ENCODE measurements at places on chromosomes 4 and X.
A peak's percentile ranks its signal among the peaks of the same experiment; 100 is the strongest.

- no peak for DNase-seq
Observed at GRCh38 chr4:38896940-38897339, 29.3 kb downstream of the FAM114A1 start.

- no peak for DNase-seq
Observed at GRCh38 chr4:122836941-122837340, 10.3 kb downstream of the FGF2 start.

DNA sequence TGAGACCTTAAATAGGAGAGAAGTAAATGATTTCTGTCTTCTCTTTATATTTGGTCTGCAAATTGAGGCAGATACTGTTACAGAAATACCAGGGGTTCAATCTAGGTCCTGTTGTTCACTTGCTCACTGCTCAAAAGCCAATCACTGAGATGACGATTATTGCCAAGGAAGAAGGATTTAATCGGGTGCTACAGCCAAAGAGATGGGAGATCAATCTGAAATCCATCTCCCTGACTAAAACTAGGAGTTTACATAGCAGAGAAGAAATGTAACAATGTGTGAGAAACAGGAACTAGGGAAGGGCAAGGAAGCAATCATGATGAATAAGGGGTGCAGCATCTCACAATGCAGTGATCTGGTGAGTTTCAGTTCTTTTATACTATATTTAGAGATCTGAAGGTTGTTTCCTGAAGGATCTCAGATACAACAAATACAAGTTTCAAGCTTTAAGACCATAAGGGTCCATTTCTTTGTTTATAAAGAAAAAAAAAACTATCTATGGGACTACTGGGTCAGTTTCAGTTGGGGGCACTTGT lies 117.9 kb upstream of the FAM9B start:
- DNase-seq = no peak

DNA sequence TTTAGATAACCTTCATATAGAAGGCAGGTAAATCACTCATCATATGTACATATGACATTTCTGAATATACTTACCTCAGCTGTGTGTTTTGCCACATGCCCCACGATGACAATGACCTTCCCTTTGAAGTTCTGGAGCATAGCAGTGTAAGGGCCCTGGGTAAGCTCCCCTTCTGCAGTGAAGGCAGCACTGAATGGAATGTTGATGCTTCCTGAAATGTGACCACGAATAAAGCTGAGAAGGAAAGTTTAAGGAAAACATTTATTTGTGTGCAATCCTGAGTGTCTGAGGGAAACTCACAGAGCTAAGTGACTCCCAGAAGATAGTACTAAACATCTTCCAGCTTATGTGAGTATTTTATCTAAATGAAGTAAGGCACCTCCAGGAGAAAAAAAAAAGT lies 200.1 kb downstream of the NPNT start:
- DNase-seq = no peak

GRCh38 chr4:8904666-8905065 lies 33.0 kb upstream of the HMX1 start:
- DNase-seq = no peak

- DNase-seq = peak; percentile 34
Observed at GRCh38 chrX:139933904-139934303, 1.1 kb upstream of the ATP11C start.

DNA sequence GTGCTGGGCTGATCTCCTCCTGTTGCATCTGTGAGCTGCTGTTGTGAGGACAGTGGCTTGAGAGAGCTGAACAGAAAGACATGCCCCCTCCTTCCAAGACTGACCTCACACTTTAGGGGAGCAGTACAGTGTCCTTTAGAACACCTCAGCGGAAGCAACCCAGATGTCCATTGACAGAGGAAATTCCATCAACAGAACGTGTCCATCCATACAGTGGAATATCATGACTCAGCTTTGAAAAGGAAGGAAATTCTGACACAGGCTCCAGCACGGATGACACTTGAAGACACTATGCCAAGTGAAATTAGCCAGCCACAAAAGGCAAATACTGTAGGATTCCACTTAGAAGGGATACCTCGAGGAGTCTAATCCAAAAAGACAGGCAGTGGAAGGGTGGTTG lies 103.5 kb downstream of the GPR143 start:
- no peak for DNase-seq

DNA sequence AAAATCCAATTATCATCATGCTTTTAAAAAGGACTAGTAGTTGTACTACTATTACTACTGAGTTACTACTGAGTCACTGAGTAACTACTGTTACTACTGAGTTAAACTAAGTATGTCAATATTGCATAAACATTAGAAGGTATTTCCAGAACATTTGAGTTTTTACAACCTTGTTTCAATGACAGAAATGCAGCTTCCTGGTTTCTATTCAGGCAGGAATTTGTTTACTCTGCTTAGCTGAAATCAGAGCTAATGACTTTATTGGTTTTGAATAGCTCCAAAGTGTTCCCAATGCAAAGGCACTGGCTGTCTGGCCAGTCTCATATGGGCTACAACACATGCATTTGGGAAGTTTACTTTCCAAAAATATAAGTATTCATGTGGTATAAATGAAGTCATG lies 12.0 kb downstream of the RPS6KA6 start:
- no peak for DNase-seq

DNA sequence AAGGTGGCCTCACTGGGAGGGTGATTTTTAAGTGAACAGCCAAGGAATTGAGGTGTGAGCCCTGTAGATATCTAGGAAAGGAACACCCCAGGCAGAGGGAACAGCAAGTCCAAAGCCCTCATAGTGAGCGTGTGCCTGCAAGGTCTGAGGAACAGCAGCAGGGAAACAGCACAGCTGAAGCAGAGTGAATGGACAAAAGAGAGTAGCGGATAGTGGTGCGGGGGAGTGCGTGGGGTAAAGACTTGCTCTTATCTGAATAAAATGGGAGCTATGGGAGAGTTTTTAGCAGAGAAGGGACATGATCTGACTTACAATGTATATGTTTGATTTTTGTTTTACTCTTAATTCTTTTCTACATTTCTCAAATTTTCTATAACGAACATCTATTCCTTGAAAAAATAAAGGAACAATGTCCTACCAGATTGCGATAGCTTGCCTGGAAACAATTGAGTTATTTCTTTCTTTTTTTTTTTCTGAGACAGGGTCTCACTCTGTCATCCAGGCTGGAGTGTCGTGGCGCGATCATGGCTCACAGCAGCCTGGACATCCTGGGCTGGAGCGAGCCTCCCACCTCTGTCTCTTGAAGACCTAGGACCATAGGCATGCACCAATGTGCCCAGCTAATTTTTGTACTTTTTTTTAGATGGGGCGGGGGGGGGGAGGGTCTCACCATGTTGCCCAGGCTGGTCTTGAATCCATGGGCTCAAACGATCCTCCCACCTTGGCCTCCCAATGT lies 19.5 kb upstream of the HADH start:
- DNase-seq = no peak

DNA sequence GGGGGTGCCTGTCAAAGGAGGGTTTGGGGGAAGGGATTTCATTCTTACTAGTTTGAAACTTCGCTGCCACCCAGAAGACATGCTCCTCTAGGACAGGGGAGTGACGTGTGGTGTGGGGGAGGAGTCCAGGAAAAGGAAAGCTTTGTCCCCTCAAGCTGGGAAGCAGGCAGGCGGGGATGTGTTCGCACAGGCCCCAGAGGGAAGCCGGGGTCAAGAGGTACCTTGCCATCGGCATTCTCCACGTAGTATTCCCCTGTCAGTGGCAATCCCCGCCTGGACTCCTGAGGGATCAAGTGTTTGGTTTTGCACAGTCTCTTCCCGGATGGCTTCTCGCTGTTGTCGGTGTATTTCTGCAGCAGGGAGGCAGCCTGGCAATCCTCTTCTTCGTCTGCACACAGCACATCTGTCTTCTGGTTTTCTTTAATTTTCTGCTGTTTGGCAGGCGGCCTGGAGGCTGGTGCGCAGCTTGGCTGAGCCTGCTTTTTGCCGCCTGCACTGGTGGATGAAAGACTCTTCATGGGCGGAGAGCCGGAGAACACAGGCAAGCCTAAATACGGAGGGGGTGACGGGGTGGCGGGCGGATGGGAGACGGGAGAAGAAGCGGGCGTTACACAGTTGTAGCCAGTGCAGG lies 35.1 kb downstream of the BCOR start:
- no peak for DNase-seq

DNA sequence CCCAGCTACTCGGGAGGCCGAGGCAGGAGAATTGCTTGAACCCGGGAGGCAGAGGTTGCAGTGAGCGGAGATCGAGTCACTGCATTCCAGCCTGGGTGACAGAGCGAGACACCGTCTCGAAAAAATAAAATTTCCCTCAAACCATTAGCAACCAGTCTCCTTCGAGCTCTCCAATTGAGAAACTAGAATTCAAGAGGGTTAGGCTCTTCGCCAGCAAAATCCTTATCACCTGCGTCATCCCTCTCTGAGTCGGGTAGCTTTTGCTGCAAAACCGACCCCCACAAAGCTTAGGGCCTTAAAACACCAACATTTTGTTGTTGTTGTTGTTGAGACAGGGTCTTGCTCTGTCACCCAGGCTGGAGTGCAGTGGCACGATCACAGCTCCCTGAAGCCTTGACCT lies 75.1 kb upstream of the DDX3X start:
- DNase-seq = no peak

DNA sequence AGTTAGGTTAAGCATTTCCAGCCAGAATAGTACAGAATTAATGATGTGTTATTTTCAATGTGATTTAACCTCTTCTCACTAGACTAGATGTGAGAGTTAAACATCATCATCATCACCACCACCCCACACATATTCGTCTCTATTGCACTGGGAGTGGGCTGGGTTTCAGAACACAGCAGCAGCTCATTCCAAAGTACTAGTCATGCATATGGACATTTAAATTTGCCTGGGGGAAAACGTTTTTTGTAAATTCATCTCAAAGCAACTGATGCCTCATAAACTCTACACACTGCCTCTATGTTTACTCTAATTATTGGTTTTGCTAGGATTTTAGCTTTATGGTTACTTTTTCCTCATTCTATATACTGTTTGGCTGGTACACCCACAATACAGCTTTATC lies 509.1 kb downstream of the PPP4R3C start:
- DNase-seq = no peak

- no peak for DNase-seq
Observed at GRCh38 chrX:14913241-14913640, 40.0 kb downstream of the MOSPD2 start.

GRCh38 chr4:112765317-112765974 lies 128.5 kb downstream of the LARP7 start:
- no peak for DNase-seq

DNA sequence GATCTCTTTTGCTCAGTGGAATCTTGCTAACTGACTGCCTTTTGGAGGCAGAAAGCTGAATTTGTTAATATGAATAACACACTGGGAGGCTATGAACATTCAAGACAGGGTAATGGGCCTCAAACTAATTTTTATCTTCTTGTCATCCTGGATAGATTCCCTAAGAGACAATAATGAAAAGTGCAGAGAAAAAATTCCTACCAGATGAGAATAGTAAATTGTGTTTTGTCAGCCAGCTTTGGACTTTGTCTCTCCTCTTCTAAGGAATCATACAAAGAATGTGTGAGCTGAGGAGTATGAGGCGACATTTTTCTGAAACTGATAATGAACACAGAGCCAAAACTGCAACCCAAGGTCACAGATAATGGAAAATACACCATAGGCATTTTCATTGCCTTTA lies 649.3 kb downstream of the IQCM start:
- DNase-seq = no peak

DNA sequence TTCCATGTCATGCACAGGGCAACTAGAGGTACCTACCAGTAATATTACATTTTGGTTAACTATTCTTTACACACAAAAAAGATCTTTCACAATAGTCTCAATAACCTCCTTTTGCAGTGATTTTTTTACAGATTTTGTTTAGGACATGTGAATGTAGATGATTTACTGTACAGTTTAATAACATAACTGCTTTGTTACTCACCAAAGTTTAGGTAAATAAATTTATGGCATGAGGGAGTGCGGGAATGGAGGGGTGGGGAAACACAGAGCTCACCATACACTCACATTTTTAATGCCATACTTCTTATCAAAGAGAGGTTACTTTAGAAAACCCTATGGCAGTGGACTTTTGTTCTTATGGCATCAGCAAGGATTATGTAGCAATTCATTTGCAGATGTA lies 93.1 kb upstream of the TEX13A start:
- DNase-seq = no peak

DNA sequence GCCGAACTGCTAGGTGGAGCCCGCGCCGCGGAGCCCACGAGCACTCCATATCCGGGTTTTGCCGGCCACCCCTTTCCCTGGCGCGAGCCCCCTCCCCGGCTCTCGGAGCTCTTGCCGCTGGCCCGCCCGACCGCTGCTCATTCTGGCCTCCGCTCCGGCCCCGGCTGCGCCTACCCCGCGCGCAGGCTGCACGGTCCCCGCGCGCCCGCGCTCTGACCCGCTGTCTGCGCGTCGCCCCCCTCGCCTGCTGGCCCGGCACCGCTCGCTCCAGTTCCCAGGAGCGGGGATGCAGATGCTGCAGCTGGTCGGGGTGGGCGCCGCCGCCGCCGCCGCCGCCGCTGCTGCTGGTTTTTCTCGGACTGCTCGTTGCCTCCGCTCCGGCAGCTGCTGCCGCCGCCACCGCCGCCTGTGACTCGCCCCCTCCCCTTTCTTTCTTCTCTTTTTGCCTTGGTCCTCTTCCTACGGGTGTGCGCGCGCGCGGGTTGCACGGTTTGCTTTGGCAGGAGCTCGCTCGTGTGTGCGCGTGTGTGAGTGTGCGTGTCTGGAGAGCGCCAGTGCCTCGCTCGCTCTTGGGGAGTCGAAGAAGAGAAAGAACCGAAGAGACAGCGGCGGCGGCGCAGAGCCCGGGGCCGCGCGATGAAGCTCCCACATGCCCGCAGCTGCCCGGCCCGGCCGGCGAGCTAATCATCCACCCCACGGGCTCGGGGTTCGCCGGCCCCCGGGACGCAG lies at the start of gene ADGRL3:
Gene ADGRL3 (plus strand): TSS at position 140 of the 729 bp plus-strand sequence.
- DNase-seq = no peak

DNA sequence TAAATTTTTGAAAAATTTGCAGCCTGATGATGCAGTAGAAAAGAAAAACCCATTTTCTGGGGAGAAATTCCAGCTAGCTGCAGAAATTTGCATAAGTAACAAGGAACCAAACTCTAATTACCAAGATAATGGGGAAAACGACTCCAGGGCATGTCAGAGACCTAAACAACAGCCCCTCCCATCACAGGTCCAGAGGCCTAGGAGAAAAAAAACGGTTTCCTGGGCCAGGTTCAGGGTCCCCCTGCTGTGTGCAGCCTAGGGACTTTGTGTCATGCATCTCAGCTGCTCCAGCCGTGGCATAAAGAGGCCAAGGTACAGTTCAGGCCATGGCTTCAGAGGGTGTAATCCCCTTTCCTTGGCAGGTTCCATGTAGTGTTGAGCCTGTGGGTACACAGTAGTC lies 733.7 kb upstream of the CT83 start:
- DNase-seq = no peak

GRCh38 chrX:47187106-47187677 lies 6.4 kb upstream of the UBA1 start:
- no peak for DNase-seq

GRCh38 chrX:77945910-77946545 lies 23.4 kb downstream of the PGAM4 start:
- DNase-seq = no peak

GRCh38 chrX:95346856-95347255 lies 1337.8 kb upstream of the DIAPH2 start:
- DNase-seq = no peak

Data from LoVo (cell line).